ENCODE measurements at places on chromosomes 2 and 18.

DNA sequence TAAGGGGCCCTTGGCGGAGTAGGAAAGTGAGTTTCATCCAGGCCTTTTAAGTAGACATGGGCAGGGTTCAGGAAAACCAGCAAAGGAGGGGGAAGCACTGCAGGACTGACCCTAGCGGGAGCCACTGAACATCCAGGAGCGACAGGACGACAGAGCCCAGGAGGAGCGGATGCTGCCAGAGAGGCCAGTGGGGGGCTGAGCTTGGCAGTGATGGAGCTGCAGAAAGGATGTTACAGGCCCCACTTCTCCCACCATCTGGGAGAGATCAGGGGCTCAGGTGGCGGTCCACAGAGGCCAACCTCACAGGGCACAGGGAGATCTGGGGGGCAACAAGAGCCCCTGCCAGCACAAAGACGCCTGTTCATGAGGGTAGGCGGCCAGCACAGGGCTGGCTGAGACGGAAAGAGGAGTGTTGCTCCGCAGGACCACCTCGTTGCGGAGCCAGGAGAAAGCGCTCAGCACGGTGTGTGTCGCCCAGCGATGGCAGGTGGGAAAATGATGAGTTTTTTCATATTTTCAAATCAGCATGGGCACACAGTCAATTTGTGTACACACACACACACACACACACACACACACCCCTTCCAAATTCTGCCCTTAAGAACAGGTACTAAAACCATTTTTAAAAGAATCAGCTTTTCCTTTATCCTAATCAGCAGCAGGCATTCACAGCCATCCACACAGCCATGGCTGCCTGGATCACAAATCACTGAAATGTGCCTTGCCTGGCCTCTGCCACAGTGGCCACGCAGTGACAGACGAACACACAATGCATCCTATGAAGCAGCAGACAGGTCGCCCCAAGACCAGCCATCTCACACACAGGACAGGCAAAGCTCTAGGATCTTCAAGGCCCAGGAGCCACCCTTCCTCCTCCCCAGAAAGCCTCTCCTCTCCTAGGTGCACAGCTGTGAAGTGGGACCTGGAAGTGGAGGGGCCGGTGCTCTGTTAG is 63.2 kb downstream of the NDUFA10 start:
- no peak for DNase-seq

GRCh38 chr2:199742884-199743283 is 108.1 kb downstream of the FTCDNL1 start:
- no peak for DNase-seq

DNA sequence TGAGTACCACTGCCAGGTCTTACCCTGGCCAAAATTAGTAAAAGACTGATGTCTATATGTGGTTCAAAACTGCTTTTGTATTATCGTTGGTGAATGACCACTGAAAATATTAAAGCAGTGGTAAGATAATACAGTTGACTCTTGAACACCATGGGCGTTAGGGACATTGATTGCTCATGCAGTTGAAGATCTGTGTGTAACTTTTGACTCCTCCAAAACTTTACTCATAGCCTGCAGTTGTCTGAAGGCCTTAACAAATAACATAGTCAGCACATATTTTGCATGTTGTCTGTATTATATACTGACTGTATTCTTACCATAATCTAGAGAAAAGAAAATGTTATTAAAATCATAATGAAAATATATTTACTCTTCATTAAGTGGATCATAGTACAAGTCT is 5.8 kb upstream of the ANKRD12 start:
- DNase-seq = peak; percentile 37

DNA sequence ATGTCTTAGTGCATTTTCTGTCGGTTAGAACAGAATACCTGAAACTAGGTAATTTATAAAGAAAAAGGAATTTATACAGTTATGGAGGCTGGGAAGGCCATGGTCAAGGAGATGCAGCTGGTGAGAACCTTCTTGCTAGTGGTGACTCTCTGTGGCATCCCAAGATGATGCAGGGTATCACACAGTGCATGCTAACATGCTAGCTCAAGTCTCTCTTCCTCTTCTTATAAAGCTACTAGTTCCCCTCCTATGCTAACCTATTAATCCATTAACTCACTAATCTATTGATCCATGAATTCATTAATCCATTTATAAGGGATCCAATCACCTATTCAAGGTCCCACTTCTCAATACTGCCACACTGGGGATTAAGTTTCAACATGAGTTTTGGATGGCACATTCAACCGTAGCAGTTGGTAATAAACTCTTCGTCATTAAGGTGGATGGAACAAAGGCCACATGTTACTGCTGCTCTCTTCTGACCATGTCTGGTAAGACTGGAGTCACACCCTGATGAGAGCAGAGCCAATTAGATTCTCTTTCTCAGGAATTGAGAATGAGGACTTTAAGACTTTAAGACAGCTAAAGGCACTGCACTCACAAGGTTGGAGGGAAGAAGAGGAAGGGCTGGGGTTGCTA is 211.6 kb upstream of the SMAD7 start:
- DNase-seq = no peak

DNA sequence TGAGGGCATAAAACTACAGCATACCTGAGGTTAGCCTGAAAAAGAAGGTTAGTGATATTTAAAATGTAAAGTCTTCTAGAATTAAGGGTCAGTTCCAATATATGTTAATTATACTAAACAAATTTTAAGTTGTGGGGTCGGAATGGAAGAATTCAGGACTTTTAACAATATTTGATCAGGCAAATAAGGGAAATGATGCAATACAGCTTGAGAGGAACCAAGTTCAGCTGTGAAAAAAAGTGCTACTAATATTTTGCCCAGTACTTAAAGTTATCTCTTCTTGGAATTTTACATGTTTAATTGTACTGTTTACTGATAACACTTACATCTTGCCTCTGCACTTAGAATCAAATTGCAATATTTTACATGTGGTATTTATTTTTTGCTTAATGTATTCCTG is 345.5 kb upstream of the CWC22 start:
- no peak for DNase-seq

GRCh38 chr2:194166818-194167217 is 1490.2 kb upstream of the SLC39A10 start:
- peak; percentile 8 for DNase-seq

- DNase-seq = peak; percentile 23
Measured at GRCh38 chr18:25561918-25562317, 210.0 kb upstream of the ZNF521 start.

DNA sequence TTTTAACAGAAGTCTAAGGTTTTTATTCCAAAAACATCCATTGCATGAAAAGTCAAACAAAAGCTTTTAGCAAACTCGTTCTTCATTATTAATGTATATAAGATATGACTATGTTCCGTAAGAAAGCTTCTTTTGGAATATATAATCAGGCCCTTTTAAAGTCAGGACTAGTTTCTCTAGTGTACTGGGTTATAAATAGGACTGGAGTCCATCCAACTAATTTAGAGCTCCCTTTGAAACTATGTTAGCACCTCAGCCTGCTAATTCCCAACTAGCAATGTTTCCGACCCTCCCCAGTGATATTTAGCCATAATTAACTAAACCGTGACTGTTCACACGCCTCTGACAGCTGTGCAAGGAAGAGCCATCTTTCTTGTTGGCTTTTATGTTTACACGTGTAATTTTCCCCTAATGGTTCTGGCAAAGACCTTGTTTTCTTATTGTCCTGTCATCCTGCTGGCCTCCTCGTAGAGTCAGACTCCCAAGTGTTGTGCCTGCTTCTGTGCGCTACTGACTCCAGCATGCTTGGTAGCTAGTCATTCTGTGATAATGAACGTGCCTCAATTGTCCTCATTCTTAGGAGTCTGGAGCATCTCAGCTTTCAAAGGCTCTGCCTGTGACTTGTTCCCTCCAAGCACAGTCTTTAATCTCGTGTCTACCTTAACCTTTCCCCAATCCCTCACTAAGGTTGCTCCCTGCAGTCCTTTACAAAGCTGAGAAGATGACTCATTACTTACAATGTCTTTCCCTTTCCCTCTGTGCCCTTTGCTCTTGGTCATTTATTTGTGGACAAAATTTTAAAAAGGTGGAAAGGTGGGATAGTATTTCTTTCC is 172.2 kb upstream of the RASGRP3 start:
- no peak for DNase-seq

GRCh38 chr2:171754254-171754939 is 67.1 kb downstream of the DYNC1I2 start:
- DNase-seq = no peak

- no peak for DNase-seq
Measured at GRCh38 chr2:196184921-196185320, 13.5 kb upstream of the STK17B start.

GRCh38 chr2:45892425-45892745 is 240.9 kb downstream of the PRKCE start:
- no peak for DNase-seq

DNA sequence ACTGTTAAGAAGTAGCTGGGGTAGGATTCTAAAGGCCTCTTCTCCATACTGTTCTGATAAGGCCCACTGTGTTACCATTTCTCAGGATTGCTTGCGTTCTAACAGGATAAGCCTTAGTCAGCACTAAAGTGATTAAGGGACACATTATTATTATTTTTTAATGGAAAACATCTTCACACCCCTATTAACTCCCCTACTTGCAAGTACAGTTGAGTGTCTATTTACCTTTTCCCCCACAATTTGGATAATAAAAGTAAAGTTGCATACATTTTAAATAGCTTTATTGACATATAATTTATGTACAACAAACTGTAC is 9.0 kb downstream of the REL start:
- DNase-seq = no peak

GRCh38 chr2:228083131-228083530 is 98.4 kb downstream of the SPHKAP start:
- no peak for DNase-seq

DNA sequence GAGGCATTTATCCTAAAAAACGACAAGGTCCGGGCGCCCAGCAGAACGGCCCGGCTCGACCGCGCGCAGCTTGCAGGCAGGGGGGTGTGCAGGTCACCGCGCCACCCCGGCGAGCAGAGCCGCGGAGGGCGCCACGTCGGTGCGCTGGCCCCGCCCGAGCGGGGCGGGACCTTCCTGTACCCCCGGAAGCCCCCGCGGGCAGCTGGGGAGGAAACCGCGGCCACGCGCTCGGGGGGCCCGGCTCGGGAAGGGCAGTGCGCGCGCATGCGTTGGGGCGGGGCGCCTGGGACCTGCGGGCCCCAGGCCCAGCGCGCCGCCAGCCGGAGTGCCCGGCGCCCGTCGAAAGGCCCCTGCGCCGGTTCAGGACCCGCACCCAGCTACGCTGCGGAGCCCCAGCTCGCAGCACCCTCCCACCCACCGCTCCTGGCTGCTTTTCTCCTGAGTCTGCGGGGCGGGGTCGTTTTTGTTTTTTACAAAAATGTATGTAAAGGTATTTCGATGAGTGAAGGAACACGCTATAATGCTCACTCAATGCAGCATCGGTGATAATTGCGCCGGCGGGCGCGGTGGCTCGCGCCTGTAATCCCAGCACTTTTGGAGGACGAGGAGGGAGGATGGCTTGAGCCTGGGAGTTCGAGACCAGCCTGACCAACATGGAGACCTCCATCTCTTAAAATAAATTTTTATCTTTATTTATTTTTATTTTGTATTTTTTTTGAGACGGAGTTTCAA is 47.7 kb upstream of the POMC start:
- DNase-seq = peak; percentile 66

- DNase-seq = no peak
Measured at GRCh38 chr2:43169099-43169945, 57.1 kb downstream of the ZFP36L2 start.

GRCh38 chr18:76823587-76824011 is 1.2 kb downstream of the ZNF236 start:
- DNase-seq = no peak

- peak; percentile 35 for DNase-seq
Measured at GRCh38 chr18:27996801-27997272, 180.1 kb downstream of the CDH2 start.

DNA sequence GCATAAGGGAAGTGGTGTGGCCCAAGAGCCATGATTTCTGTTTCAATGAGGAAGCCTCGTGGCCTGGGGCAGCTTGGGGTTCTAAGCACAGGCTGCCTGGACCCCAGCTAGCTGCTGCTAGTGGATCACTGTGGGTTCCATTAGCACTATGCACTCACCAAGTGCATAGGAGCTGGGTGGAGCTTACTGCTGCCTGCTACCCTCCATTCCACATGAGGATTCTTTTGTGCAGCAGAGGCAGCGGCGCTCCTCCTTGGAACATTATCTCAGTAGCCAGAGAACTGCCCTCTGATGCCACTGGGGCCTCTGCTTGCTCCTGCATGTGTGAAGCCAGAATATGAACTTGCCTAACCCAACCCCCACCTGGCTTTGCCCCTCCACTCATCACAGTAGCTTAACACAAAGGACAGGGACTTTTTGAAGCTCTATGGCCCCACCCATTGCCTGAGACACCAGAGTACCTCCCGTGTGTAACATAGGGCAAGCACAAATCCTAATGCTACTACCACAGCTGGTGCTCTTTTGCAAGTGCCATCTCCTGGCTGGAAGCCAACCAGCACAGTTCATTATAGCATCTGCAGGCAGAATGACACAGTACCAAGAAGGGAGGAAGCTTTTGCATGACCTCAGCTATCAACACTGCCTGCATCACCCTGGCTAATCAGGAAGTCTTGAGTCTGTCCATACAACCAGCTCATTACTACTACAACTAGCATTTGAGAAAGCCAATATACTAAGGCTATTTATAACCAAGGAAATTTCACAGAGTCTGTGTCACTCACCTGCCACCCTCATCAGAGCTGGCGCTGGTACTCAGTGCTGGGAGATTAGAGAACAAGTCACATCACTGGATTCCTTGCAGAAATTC is 297.0 kb upstream of the GULP1 start:
- DNase-seq = peak; percentile 41

DNA sequence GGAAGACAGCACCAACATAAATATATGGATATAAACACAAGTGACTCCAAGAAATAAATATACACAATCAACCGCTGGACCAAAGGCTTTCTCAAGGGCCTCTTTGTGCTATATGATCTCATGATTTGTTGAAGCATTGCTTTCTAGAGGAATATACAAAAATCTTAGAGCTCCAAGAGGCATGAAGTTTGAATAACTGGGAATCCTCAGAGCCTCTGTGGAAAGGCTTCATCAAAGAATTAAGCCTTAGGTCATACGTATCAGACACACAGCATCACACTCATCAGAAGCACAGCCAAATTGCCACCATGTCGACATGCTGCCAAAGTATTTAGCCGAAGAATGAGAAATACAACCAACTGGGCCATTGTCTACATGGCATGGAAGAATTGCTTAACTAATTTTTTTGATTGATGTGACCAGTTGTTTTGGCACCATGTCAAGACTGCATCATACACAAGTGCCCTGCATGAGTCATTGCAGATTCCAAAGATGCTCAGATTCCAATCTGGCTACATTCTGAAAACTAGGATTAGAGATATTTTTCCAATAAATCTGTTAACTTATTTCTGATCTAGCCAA is 860.6 kb upstream of the ZEB2 start:
- DNase-seq = peak; percentile 89
